ENCODE measurements at places on chromosomes 7 and 10.

- no peak for DNase-seq
Observed at GRCh38 chr10:19947656-19948055, 131.4 kb downstream of the PLXDC2 start.

DNA sequence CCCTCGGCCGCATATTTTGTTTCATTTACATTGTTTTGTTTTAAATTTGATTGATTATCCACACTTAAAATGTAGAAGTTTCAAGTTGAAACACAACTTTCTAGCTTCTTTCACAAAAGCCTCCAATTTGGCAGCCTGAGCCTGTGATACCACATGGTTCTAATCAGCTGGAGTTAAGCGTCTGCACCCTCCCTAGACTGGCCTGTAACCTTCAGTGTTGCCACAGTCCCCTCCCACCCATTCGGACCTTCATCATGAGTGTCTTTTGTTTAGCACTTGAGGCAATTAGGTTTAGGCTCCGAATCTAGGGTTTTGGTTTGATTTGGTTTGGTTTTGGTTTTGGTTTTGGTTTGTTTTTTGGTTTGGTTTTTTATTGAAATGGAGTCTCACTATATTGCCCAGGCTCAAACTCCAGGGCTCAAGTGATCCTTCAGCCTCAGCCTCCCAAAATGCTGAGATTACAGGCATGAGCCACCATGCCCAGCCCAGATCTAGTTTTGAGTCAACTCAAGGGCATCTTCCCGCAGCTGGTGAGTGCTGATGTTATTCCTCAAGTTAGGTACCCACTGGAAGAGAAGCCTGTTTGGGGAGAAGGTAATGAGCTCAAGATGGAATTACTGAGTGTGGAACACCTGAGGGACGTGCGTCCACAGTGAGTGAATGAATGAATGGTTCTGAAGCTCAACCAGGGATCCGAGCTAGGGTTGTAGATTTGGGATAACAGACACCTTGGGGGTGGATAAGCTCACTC is 201.4 kb downstream of the HECW1 start:
- no peak for DNase-seq

GRCh38 chr7:96497567-96497966 is 175.7 kb upstream of the SLC25A13 start:
- no peak for DNase-seq

GRCh38 chr7:122768827-122769226 is 66.1 kb upstream of the RNF148 start:
- DNase-seq: no peak

- DNase-seq: no peak
Observed at GRCh38 chr10:30931094-30931493, 100.6 kb downstream of the ZNF438 start.

Data from CD4-positive, alpha-beta T cell treated with Interleukin-15 for 1 hour (primary cell).